ENCODE measurements at places on chromosomes 3 and 15.

- DNase-seq: no peak
These were observed 18.9 kb downstream of the GHRL start for GRCh38 chr3:10273702-10274305.

DNA sequence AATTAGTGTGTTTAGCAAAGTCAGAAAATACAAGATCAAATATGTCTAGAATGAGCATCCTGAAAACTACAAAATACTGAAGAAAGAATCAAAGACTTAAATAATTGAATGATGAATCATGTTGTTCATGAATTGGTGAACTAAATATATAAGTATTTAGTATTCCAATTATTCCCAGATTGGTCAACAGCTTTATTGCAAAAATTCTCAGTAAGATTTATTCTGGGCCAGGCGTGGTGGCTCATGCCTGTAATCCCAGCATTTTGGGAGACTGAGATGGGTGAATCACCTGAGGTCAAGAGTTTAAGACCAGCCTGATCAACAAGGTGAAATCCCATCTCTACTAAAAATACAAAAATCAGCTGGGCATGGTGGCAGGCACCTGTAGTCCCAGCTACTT, 250.0 kb upstream of the NECTIN3 start:
- DNase-seq: no peak

DNA sequence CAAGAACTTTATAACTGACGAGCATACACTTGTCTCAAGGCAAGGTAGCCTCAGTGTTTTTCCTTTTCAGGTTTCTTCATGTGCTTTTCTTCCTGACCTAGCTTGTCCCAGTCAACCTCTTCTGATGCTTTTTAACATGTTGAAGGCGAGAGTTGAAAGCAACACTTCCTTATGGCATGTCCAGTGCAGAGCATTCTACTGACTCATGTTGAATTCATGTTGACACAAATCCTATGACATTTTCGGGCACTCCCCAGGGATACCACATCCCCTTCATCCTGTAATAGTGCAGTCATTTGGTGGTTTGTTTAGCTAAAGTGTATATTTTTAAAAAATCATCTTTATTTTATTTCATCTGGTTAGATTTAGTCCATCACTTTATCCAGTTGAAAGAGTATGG, 75.9 kb upstream of the CBLB start:
- no peak for DNase-seq

DNA sequence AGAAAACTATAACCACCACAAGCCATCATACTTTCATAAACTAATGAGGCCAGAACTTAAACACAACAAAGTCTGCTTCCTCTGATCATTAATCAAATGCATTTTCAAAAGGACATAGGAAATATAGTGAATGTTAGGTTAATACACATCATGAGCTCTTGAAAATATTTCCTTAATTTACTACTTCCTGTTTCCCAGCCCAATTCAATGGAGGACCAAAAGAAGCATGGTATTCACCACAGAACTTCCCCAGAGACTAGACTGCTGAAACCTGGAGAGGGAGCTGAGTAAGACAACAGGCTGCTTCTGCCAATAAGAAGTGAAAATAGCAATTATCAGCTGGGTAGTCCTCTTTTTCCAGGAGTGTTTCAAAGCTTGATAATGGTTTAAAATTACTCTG, 250.3 kb downstream of the ULK4 start:
- no peak for DNase-seq

DNA sequence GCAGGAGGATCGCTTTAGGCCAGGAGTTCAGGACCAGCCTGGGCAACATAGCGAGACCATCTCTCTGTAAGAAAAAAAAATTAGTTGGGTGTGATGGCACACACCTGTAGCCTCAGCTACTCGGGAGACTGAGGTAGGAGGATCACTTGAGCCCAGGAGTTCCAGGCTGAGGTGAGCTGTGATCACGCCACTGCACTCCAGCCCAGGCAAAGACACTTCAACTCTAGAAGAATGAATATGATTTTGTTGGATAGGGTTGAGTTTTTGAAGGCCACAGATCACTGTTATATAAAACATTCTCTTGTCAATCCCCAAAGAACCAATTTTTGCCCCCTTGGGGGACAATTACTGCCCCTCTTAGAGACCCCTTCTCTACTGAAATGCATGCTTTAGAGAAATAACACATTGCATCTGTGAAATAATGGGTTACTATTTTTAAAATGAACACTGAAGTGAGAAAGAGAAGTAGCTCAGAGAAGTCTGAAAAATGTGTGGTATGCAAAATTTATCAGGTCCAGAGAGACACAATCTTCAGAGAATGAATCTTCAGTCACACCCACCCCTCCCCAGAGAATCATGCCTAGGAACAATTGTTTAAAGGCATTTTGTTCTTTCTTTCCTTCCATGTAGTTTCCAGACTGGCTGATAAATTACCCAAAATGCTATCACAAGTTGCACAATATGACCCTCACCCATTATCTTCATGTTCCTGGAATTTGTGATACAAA, 42.7 kb downstream of the METTL6 start:
- DNase-seq: no peak

GRCh38 chr15:62940755-62941361, 101.7 kb upstream of the TPM1 start:
- no peak for DNase-seq

- no peak for DNase-seq
These were observed 834.5 kb downstream of the ZPLD1 start for GRCh38 chr3:103269287-103269686.

DNA sequence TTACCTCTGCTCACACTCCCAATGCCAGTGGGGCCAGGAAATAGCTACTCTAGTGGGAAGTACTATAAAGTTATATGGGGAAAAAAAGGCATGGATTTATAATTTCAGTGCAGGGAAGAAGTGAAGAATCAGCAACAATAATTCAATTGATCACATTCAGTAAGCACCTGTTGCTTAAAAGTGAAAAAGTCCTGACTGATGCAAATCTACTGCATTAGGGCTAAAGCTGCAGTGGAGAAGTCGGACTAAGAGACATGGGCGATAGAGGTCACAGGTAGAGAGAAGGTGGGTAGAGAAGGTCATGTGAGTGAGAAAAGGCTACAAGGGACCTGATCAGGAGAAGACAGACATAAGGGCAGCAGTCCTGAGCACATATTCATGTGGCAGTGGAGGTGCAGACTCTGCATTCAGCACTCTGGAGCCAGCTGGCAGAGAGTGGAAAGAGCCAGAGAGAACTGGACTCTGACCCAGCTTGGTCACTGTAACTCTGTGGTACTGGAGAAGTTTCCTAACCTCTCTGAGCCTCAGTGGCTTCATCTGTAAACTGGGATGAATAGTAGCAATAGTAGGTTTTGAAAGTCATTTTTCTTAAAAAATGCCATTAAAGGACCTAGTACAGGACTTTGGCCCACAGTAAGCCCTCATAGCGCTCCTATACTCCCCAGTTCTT, 17.6 kb upstream of the BCL2A1 start:
- no peak for DNase-seq

Measured in HL-60 (cell line).